ENCODE measurements at places on chromosomes 4 and X.

GRCh38 chrX:31423609-31424189, 351.9 kb upstream of the FTHL17 start:
- DNase-seq, result no peak

- DNase-seq, result no peak
Measured at GRCh38 chrX:155985208-155985607, 12.3 kb upstream of the IL9R start.

DNA sequence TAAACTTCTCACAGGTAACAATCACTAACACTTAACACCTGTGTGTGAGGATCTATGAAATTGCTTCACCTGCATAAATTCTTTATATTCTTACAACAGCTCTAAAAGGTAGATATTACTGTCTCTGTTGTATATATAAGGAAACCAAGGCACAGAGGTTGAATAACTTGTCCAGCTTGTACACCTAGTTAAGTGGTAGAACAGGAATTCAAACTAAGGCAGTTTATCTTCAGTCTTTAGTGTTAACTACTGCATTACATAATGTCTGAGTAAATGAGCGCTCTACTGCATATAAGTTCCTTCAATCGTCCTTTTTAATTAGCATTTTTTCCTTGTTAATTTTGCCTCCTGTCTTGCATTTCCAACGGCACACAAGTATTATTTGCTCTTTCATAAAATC, 15.0 kb downstream of the USP9X start:
- no peak for DNase-seq

DNA sequence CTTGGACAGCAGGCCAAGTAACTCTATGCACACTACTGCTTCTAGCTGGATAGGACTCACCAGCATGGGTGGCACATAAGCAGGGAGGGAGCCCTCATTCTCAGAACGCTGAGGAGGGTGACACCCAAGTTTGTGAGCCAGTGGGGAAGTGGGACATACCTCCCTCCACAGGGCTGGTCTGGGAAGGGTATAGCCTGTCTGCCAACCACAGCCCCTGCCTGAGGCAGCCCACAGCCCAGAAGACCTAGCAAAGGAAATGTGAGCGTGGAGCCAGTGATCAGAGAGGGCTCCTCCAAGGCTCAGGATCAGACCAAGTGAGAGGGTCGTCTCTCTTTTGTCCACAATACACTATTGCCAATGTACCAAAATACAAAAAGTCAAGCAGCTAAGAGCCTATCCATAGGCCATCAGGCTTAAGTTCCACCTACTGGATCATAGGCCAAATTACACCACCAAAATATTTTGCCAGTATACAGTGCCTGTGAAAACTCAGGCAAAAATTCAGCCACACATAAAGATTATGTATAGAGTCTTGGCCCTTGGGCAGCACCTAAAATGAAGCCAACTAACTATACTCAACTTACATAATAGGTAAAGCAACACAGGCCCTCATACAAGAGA, 1203.1 kb downstream of the PCDH18 start:
- no peak for DNase-seq
